ENCODE measurements at places on chromosomes 5 and 9. TPM values are rescaled to one million over a fixed set of nuclear protein-coding genes. Genes with fewer than 3 reads are reported as not detected.

Gene F2RL2
- total RNA-seq = under 0.01 TPM

Gene SV2C
- total RNA-seq = 1.3 TPM

Gene C5orf52
- total RNA-seq = not detected

Gene EGFLAM
- 19.5 TPM for total RNA-seq

Gene MOB3B
- 13.1 TPM for total RNA-seq

Gene SLC45A2
- total RNA-seq = not detected

Gene PCDHB10
- 3.8 TPM for total RNA-seq

Gene MGAT4B
- total RNA-seq = 54.6 TPM

Gene PDE6A
- total RNA-seq = 0.15 TPM

Gene GPX8
- total RNA-seq = 21.0 TPM

Gene OXCT1
- total RNA-seq = 19.3 TPM

Gene GABBR2
- not detected for total RNA-seq

DNA sequence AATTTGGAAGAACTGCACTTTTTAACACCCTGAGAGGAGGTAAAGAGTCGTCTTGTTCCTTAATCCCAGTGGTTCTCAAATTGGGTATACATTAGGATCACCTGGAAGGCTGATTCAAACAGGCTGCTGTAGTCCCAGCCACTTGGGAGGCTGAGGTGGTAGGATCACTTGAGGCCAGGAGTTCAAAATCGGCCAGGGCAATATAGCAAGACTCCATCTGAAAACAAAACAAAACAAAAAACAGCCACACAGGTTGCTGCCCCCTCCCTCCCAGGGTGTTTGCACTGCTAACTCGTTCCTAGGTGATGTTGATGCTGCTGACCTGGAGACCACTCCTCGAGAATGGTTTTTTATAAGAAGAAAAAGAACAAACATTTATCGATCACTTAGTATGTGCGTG lies 1.5 kb upstream of the TBC1D9B start:
- no peaks in the 10 kb centered on the region for H3K4me1 ChIP-seq
- no peaks in the 10 kb centered on the region for H3K36me3 ChIP-seq
- no peak overlapping the region for H3K4me3 ChIP-seq
- no peaks in the 10 kb centered on the region for H3K27me3 ChIP-seq
- H3K27ac ChIP-seq = no peak overlapping the region

DNA sequence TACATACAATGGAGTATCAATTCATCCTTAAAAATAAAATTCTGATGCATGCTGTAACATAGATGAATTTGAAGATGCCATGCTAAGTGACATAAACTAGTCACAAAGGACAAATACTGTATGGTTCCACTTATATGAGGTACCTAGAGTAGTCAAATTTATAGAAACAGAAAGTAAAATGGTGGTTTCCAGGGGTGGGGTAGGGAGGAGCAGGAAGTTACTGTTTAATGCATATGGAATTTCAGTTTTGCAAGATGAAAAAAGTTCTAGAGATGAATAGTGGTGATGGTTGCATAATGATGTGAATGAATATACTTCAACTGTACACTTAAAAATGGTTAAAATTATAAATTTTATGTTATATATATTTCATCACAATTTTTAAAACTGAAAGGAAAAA lies 57.3 kb upstream of the FNIP1 start:
- no peaks in the 10 kb centered on the region for H3K27me3 ChIP-seq
- DNase-seq = no peak
- no peaks in the 10 kb centered on the region for H3K36me3 ChIP-seq
- H3K4me3 ChIP-seq = no peak overlapping the region

- peak; percentile 69 for DNase-seq
- no peak overlapping the region for H3K4me3 ChIP-seq
- no peaks in the 10 kb centered on the region for H3K36me3 ChIP-seq
- H3K27me3 ChIP-seq = no peaks in the 10 kb centered on the region
Measured at GRCh38 chr9:86741311-86742208, 205.7 kb downstream of the GAS1 start.

- H3K4me3 ChIP-seq = no peak overlapping the region
- peaks cover 6% of the 10 kb centered on the region for H3K36me3 ChIP-seq
- DNase-seq = no peak
Measured at GRCh38 chr5:14507156-14507941, 74.2 kb upstream of the OTULINL start.

DNA sequence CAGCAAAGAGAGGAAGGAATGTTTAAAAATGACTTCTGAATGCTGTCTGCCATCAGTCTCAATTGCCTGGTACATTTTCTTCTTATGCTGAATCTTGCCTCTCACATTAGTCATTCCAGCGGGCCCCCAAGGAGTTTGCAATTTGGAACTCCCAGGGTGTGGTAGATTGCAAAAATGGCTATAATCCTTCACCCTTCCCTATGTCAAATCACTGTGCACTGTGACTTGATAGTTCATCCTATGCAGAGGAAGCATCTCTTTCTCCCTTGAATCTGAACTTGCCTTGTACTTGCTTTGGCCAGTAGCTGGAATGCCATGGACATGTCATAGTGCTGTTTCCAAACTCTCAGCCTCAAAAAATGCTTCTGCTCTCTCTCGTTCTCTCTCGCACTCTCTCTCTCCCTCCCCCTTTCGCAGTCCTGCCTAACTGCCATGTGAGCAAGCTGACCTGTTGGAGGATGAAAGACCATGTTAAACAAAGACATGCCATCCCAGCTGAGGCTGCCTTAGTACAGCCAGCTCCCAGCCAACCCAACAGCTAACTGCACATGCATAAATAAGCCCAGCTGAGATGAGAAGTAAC lies 284.0 kb upstream of the TLE4 start:
- no peak overlapping the region for H3K27ac ChIP-seq
- H3K4me1 ChIP-seq = no peaks in the 10 kb centered on the region
- no peak for DNase-seq
- no peak overlapping the region for H3K4me3 ChIP-seq
- no peaks in the 10 kb centered on the region for H3K27me3 ChIP-seq

- no peaks in the 10 kb centered on the region for H3K36me3 ChIP-seq
- no peaks in the 10 kb centered on the region for H3K4me1 ChIP-seq
- no peak for DNase-seq
- H3K27ac ChIP-seq = peak overlapping the region; percentile 66
Measured at GRCh38 chr9:27414220-27414761, 109.8 kb upstream of the IFNK start.

GRCh38 chr5:36839489-36840476 lies 36.8 kb upstream of the NIPBL start:
- no peak for DNase-seq
- no peak overlapping the region for H3K27ac ChIP-seq
- H3K4me1 ChIP-seq = no peaks in the 10 kb centered on the region
- H3K27me3 ChIP-seq = no peaks in the 10 kb centered on the region

- H3K27ac ChIP-seq = peak overlapping the region; percentile 99
- no peaks in the 10 kb centered on the region for H3K4me1 ChIP-seq
- H3K4me3 ChIP-seq = peak overlapping the region; percentile 95
- no peaks in the 10 kb centered on the region for H3K36me3 ChIP-seq
- peak; percentile 86 for DNase-seq
Measured at GRCh38 chr5:134524272-134524825, 1.1 kb upstream of the JADE2 start.

DNA sequence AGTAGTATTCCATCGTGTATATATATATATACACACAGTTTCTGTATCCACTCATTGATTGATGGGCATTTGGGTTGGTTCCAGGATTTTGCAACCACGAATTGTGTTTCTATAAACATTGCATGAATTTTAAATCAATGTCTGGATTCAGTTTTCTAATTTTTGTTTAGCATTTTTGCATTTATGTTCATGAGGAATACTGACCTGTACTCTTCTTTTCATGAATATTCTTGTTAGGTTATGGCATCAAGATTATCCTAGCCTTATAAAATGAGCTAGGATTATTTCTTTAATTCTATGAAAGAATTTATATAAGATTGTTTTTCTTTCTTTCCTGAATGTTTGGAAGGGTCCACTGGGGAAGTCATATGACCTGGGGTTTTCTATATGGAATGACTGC lies 35.3 kb upstream of the TMEM215 start:
- no peaks in the 10 kb centered on the region for H3K36me3 ChIP-seq
- H3K4me3 ChIP-seq = no peak overlapping the region
- no peak for DNase-seq
- no peaks in the 10 kb centered on the region for H3K27me3 ChIP-seq
- no peaks in the 10 kb centered on the region for H3K4me1 ChIP-seq

GRCh38 chr5:159174511-159175168 lies 34.7 kb downstream of the RNF145 start:
- no peak overlapping the region for H3K27ac ChIP-seq
- H3K4me3 ChIP-seq = no peak overlapping the region
- DNase-seq = no peak
- H3K27me3 ChIP-seq = no peaks in the 10 kb centered on the region
- no peaks in the 10 kb centered on the region for H3K36me3 ChIP-seq
- no peaks in the 10 kb centered on the region for H3K4me1 ChIP-seq

GRCh38 chr5:34620185-34620584 lies 35.9 kb upstream of the RAI14 start:
- H3K4me3 ChIP-seq = no peak overlapping the region
- no peaks in the 10 kb centered on the region for H3K4me1 ChIP-seq
- no peaks in the 10 kb centered on the region for H3K27me3 ChIP-seq
- DNase-seq = no peak

DNA sequence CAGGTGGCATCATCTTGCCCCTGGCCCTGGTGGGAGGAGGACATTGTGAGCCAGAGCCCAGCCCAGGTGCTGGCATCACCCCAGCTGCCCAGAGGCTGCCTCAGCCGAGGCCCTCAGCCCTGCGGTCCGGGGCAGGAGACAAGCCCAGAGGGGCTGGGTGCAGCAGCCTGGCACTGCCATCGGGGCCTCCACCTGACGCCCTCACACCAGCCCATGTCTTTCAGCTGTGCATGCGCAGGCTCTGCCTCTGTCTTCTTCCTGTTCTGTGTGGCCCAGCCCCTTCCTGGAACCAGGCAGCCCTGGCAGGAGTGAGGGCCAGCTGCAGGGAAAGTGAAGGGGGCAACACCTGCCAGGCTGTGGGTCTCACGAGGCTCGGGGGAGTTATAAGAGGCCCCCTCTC lies 4.8 kb upstream of the CEL start:
- H3K4me1 ChIP-seq = no peaks in the 10 kb centered on the region
- H3K4me3 ChIP-seq = no peak overlapping the region
- DNase-seq = no peak
- no peaks in the 10 kb centered on the region for H3K27me3 ChIP-seq

DNA sequence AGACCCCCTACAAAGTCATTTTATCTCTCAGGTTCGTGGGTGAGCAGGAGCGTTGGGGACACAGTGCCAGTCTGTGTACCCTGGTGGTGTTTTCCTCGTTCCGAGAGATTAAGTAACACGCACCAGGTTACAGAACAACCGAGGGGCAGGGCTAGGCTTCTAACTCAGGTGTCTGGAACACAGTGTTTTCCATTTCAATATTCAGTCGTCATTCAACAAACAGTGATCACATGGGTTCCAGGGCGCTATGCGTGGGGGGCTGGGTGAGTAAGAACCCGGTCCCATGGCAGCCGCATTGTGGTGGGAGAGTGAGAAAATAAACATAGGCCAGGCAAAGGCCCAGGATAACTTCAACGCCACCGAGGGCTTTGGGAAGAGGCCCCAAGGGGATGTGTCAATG lies 55.9 kb upstream of the RNU6ATAC start:
- H3K27me3 ChIP-seq = no peaks in the 10 kb centered on the region
- H3K27ac ChIP-seq = no peak overlapping the region
- H3K4me3 ChIP-seq = no peak overlapping the region
- no peaks in the 10 kb centered on the region for H3K36me3 ChIP-seq
- H3K4me1 ChIP-seq = peaks cover 2% of the 10 kb centered on the region

- peak overlapping the region; percentile 84 for H3K27ac ChIP-seq
- peak; percentile 57 for DNase-seq
- no peaks in the 10 kb centered on the region for H3K36me3 ChIP-seq
- no peaks in the 10 kb centered on the region for H3K27me3 ChIP-seq
- H3K4me3 ChIP-seq = no peak overlapping the region
- no peaks in the 10 kb centered on the region for H3K4me1 ChIP-seq
Measured at GRCh38 chr9:35660966-35661415, 2.9 kb downstream of the CCDC107 start.

DNA sequence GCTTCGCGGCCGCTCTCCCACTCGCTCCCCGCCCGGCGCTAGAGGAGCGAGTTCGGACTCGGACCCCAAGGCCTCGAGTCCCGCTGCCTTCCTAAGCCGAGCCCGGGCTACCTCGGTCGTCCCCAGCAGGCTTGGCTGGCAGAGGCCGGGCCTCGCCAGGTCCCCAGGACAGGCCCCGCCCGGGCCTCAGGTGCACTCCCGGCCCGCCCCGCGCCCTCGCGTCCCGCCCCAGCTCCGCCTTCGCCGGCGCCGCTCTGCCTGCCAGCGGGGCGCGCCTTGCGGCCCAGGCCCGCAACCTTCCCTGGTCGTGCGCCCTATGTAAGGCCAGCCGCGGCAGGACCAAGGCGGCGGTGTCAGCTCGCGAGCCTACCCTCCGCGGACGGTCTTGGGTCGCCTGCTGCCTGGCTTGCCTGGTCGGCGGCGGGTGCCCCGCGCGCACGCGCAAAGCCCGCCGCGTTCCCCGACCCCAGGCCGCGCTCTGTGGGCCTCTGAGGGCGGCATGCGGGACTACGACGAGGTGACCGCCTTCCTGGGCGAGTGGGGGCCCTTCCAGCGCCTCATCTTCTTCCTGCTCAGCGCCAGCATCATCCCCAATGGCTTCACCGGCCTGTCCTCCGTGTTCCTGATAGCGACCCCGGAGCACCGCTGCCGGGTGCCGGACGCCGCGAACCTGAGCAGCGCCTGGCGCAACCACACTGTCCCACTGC lies at the start of gene SLC22A5:
Gene SLC22A5, plus strand, starts transcription at position 237 of the 707 bp plus-strand sequence. Its CDS starts 263 bp downstream, at position 500.
- peaks cover 2% of the 10 kb centered on the region for H3K4me1 ChIP-seq
- no peaks in the 10 kb centered on the region for H3K36me3 ChIP-seq
- peak within 1 kb of the TSS; percentile 94 for H3K27ac ChIP-seq
- peak; percentile 72 for DNase-seq

GRCh38 chr5:74623006-74623611 lies 17.4 kb downstream of the ENC1 start:
- no peaks in the 10 kb centered on the region for H3K27me3 ChIP-seq
- H3K27ac ChIP-seq = no peak overlapping the region
- no peaks in the 10 kb centered on the region for H3K4me1 ChIP-seq
- no peak overlapping the region for H3K4me3 ChIP-seq
- no peak for DNase-seq

DNA sequence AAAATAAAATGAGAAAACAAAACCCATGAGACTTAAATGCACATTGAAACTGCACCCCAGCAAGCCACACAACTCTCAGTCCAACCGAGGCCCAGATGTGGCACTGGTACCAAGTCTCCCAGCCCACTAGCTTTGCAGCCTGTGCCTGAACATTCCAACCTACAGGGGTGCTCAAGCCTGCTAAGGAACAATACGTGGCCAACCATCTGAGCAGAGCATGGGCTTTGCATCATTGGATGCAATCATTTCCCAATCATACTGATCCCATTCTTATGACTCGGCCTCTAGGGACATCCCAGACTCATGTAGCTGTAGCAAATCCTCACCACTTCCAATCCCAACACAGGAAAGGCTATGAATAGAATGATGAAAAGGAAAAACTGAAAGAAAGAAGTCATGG lies 297.2 kb downstream of the SPOCK1 start:
- no peaks in the 10 kb centered on the region for H3K4me1 ChIP-seq
- DNase-seq = no peak
- H3K27me3 ChIP-seq = no peaks in the 10 kb centered on the region

GRCh38 chr9:124389146-124389939 lies 25.9 kb downstream of the PSMB7 start:
- no peaks in the 10 kb centered on the region for H3K36me3 ChIP-seq
- H3K4me3 ChIP-seq = no peak overlapping the region
- peaks cover 3% of the 10 kb centered on the region for H3K4me1 ChIP-seq
- DNase-seq = no peak
- no peak overlapping the region for H3K27ac ChIP-seq

- H3K27me3 ChIP-seq = no peaks in the 10 kb centered on the region
- no peaks in the 10 kb centered on the region for H3K4me1 ChIP-seq
- no peak for DNase-seq
- no peak overlapping the region for H3K27ac ChIP-seq
- H3K36me3 ChIP-seq = no peaks in the 10 kb centered on the region
Measured at GRCh38 chr5:179415291-179416060, 70.2 kb upstream of the ADAMTS2 start.
